ENCODE measurements at places on chromosomes 5 and 9.

GRCh38 chr5:88732181-88732633, 150.8 kb downstream of the MEF2C start:
- DNase-seq, result peak; percentile 14

GRCh38 chr5:79120221-79120620, 8.6 kb downstream of the BHMT start:
- no peak for DNase-seq

GRCh38 chr5:41707853-41708603, 162.2 kb downstream of the OXCT1 start:
- no peak for DNase-seq

GRCh38 chr9:129027685-129028191, 393 bp downstream of the SH3GLB2 start:
- DNase-seq, result no peak

- DNase-seq, result no peak
Measured at GRCh38 chr5:126884269-126884819, 107.4 kb downstream of the LMNB1 start.

DNA sequence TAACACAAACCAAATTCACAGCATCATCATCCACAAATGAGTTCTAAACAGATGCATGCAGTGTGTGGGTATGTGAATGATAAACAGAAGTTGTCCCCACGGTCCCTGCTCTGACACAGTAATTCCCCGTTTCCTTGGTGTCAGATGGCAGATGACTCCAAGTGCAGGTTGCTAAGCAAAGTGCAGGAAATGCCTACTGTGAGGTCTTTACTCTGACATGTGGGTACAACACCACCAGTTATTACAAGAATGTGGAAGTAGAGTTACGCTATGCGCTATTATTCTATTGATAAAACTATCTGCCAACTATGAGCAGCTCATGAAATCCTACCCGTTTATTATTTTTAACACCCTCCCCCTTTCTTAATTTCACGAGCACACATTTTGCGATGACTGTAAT, 448.9 kb downstream of the BNC2 start:
- DNase-seq, result no peak

DNA sequence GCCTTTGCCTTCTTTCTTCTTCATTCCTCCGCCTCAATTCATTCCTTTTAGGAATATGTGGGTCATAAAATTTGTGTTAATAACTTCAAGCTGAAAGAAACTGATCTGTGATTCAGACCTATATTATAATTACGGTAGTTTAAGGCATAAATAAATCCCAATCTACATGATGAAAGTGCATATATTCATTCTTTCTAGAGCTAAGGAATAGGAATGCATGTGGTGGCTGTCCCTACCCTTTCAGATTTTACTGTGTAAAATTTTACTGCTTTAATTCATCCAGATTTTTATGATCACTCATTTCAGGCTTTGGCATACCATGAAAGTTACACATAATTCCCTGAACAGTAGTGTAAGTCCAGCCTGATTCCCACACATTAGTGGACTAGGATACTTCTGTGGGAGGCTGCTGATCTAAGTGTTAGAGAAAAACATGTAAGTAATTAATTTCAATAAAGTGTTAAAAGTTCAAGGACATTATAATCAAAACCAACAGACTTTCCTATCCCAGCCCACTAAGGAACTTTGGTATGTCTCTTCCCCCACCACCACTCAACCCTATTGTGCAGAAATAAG, 83.1 kb downstream of the HINT1 start:
- DNase-seq, result no peak

- DNase-seq, result no peak
Measured at GRCh38 chr5:20611620-20612019, 623.6 kb upstream of the CDH18 start.

DNA sequence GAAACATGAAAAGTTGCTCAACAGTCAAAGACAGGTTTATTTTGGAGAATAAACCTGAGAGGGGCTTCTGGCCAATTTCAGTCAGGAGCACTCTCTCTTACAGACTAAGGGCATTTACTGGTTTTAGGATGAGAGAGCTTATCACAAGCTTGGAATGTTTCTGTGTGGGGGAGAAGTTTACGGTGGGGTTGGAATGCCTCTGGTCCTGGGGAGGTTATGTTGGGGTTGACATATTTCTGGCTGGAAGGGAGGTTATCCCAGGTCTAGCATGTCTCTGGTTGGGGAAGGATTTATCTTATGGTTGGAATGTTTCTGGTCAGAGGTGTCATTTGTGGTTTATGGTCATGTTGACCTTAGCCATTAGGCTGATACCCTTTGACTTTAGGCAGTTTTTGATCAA, 1867.3 kb downstream of the EFNA5 start:
- DNase-seq, result no peak

DNA sequence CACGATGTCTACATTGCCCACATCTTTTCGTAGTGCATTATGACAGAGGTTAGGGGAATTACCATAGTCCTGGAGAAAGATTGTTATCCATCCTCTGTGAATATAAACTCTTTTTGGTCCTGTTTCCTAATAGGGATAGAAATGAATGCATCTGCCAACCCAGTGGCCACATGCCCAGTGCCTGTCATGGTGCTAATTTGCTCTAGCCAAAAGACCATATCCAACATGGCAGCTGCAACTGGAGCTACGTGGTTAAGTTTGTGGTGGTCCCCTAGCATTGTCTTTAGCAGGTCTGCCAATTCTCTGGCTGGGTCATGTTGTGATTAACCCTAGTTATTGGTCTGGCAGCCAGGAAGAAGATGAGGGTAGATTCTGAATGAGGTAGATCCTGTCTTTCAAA, 87.5 kb downstream of the FGF18 start:
- DNase-seq, result no peak

DNA sequence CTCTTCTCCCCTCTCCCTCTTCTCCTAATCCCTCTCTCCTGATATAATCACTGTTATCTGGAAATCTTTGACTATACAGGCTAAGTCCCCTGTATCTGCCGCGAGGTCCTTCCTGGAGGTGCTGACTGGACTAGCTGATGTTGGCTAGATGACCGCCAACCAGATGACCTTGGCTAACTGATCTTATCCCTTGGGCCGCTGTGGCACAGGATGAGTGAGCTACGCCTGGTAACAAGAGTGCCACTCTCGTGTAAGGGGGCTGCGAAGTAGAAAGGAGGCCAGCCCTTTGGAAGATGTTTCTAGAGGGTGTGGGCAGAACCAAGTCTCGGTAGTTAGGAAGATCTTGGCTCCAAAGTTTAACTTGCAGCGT, 345 bp upstream of the PRRC1 start:
- DNase-seq, result no peak

GRCh38 chr5:1141834-1142233, 30.0 kb upstream of the SLC12A7 start:
- DNase-seq, result no peak

- DNase-seq, result no peak
Measured at GRCh38 chr9:119026120-119026519, 343.1 kb downstream of the BRINP1 start.

- no peak for DNase-seq
Measured at GRCh38 chr9:110157823-110158664, 49.9 kb downstream of the C9orf152 start.

DNA sequence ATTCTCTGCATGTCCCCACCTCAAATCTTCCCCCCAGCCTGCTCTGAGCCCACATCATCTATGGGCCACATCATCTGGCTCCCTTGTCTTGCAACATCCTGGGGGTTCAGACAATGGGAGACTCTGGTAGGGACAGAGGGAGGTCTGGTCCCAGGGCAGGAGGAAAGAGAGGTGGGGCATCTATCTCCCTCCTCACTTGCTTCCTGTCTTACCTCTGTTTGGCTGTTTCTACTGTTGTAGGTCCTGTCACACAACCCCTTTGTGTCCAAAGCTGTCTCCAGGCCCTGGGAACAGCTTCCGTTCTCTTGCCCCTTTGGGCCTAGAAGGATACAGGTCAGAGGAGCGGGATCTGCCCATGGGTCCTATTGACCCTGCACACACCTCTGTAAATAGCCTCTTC, 227.2 kb downstream of the NSG2 start:
- DNase-seq, result no peak

Measured in frontal cortex (tissue), 4 donors.